ENCODE measurements at places on chromosomes 6 and 20.

- DNase-seq = peak; percentile 89
Measured at GRCh38 chr6:116229287-116229913, 24.5 kb downstream of the TSPYL4 start.

GRCh38 chr20:47235853-47236638 lies 120.5 kb downstream of the ZMYND8 start:
- no peak for DNase-seq

GRCh38 chr6:167465482-167465881 lies 140.6 kb downstream of the TTLL2 start:
- DNase-seq = no peak

- peak; percentile 73 for DNase-seq
Measured at GRCh38 chr20:38165089-38165965, at the start of gene TGM2. TSS of gene TGM2 (minus strand) at chr20:38165270. CDS start at chr20:38165198, 72 bp downstream.

- no peak for DNase-seq
Measured at GRCh38 chr20:24545168-24545567, 75.7 kb downstream of the SYNDIG1 start.

DNA sequence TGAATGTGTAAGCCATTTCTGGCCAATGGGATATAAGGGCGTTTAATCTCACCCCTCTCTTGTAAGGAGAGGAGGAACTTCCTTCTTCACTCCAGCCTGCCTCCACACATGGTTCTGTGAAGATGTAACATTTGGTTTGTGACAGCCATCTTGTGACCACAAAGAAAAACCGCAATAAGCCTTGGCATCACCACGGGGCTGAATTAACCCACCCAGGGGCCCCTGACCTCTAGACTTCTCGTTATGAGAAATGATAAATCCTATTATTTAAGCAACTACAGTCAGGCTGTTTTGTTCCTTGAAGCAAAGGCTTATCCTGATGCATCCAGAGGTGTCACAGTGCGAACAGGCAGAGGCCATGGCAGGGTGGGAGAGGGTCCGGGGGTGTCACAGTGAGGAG lies 139.7 kb downstream of the CDC5L start:
- DNase-seq = no peak

DNA sequence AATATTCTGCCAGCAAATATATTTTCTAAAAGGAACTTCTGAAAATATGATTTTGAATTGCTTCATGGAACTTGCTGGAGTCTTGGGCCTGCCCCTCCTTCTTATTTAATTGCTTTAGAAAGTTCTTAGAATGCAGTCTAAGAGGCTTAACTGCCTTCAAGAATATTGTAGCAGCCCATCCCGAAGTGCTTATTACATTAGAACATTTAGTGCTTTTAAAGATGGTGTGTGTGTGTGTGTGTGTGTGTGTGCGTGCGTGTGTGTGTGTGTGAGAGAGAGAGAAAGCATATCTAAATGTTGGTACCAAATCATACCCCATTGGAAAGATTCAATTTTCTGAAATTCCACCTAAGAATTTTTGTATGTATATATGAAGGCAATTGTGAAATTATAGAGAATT lies 193.5 kb downstream of the SLC24A3 start:
- no peak for DNase-seq

- DNase-seq = no peak
Measured at GRCh38 chr20:34037121-34037520, 43.4 kb downstream of the RALY start.

GRCh38 chr20:37518606-37519507 lies 2.2 kb upstream of the NNAT start:
- peak; percentile 33 for DNase-seq

GRCh38 chr20:43137160-43137559 lies 52.5 kb downstream of the PTPRT start:
- no peak for DNase-seq

DNA sequence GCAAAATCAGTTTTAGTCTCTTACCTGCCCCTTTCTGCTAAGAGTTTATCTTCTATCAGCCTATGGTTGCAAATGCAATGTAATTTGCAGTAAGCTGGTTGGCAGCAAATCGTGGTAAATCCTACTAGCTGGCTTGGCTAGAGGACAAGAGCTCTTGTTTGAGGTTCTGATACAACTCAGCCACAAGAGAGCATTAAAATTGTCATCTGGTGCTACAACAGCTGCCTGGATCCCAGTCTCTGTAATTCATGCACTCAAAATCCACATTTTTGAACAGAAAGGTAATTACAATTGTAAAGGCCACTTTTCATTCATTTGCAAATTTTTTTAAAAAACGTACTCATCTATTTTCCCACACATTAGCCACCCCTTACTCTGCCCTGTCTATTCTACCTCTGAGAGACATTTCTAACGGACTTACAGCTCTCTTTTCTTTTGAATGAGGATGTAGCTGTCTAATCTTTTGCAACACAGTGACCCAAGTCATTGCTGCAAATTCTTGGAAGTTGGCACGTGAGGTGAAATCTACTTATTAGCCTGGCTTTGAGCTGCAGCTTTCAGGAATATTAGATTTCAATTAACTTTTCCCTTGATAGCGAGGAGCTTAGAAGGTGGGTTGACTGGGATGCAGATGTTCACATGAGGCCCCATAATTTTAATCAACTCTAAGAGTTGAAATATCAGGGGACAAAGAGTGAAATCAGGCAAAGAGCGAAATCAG lies 54.0 kb upstream of the FAM184A start:
- peak; percentile 56 for DNase-seq

DNA sequence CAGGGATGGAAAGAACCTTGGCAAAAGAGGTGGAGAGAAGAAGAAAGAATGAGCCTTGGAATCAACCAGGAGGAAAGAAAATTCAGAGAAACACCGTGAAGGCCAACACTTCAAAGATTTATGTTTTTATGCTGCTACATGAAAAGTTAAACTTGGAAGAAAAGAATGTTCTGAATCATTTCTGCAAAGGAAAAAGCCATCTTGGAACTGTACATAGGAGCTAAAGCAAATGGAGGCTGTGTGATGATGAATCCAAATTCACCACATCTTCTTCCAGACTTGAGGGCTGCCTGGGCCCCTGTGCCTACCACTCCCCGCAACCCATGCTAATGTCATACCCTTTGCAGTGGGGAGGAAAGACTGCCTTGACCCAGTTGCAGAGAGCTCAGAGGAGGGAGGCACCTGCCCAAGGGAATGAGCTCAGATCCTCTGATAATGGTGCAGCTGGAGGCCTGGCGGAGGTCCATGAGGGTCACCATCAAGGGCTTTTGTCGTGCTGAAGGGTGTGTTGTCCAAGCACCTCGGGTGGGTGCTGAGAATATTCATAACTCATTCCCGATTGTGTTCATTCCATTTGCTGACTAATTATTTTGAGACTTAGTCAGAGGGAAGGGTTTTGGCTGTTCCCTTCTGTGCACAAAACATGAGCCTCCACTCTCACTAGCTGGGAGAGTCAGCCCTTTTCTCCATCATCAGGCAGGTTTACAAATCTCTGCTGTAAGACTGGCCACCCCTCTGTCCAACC lies 245.8 kb upstream of the JAG1 start:
- DNase-seq = no peak

DNA sequence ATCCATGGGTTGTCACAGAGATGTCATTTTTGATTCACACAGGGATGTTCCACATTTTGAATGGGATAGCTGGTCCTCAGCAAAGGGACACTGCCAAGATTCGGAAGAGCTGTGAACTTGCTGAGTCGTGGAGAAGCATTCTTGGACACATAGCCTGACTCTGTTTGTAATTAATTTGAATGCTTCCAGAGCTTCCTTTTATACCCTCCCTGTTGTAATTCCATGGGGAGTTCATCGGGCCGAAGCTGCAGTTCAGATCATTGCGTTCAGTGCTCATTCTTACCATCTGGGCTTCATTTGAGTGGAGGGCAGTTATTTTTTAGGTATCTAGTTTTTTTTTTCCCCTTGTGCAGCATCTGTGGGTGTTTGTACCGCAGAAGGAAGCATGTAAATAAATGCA lies 126.5 kb downstream of the SLC24A3 start:
- DNase-seq = no peak

- no peak for DNase-seq
Measured at GRCh38 chr20:47318027-47318585, 38.4 kb downstream of the ZMYND8 start.

DNA sequence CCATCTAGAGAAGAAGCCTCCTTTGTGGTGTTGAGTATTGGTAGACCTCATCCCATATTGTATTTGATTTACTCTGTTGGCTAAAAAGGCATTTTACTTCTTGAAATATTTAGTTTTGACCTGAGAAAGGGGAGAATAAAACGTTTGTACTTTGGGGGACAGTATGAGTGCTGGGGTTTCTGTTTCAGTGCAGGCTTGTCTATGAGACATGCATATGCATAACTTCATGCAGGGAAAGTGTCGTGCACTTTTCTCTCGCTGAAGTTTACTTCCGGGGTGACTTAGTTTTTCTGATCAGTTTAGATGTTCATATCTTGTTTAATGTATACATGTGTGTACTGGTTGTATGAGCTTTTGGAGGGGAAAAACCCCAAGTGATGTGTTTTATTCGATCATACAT lies 59.5 kb downstream of the UTRN start:
- DNase-seq = no peak

DNA sequence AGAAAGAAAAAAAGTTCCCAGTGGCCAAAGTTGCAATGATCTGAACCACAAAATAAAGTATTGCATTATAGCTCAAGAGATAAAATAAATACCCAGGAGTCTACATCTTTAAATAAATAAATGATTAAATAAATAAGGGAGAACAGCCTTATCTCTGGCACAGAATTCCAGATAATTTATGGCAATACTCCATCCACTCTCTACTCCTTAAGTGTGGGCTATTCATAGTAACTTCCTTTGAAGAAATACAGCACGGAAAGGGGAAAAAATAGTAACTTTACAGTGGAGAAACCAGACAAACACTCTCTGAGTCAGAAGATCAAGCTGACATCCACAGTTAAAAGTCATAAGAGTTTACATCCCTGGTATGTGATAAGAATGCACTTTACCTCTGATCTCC lies 11.6 kb downstream of the AURKA start:
- DNase-seq = no peak

DNA sequence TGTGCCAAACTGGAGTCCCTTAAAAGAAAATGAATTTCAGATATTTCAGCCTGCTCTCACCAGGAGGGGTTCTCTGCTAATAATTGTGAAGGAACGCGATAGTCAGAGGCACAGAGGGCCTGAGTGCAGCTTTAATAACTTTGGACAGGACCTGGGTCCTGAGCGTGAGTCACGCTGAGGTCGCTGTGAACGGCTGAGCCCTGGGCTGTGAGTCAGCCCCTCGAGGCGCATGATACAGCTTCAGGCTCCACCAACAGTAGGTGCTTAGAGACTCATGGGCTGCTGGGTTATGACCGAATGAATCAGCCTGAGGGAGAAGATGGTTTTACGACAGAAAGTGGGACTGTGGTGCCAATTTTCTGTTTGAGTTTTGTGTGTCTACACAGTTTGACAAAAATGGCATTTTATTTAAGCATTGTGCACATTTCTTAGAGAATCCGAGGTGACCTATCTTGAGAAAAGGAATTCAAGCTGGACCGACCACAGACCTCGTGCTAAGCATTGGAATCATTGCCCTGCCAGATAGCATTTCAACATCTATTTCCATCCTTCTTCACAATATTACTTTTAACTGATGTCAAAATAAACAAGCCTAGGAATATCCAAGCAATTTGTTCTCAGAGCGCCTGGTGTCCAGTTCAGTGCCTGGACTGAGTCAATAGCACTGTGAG lies 183.0 kb downstream of the THBS2 start:
- peak; percentile 48 for DNase-seq

DNA sequence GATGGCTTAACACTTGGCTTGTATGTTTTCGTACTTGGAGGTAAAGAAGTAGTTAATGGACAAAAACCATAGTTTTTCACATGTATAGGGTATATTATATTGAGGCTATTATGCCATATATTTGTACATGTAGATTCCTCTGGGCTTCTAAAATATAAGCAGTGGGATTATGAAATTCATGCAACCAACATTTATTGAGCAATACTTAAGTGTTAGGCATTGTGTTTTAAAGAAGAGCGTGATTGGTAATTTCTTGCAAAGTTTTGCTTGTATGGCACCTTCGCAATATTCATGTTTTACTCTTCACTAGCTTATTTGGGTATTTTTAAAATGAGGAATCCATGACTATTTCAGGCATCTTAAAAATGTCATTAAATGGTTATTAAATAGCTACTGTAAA lies 2.5 kb downstream of the TULP4 start:
- DNase-seq = no peak

- DNase-seq = no peak
Measured at GRCh38 chr6:25062070-25062811, 126.5 kb upstream of the RIPOR2 start.

DNA sequence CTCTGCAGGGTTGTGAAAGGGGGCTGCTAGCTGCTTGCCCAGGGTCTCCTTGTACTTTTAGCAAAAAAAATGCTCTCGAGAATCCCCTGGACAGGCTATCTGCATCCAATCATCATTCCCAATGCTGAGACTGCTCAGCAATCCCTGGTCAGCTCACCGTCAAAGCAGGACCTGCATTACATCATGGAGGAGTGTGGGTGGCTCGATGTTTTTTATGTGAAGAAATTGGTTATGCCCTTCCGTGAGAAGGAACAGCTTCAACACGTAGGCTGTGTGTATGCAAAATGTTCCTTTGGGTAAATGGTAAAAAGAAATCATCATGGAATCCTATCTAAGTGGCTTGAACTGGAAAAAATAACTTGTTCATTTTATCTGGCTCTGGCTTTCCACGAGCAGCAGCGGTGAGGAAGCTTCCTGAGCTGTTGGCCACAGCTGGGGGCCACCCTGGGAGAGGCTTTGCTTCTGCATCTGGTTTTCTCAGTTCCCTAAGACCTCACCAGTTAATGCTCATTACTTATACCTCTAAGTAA lies 111.4 kb downstream of the FYN start:
- peak; percentile 54 for DNase-seq

DNA sequence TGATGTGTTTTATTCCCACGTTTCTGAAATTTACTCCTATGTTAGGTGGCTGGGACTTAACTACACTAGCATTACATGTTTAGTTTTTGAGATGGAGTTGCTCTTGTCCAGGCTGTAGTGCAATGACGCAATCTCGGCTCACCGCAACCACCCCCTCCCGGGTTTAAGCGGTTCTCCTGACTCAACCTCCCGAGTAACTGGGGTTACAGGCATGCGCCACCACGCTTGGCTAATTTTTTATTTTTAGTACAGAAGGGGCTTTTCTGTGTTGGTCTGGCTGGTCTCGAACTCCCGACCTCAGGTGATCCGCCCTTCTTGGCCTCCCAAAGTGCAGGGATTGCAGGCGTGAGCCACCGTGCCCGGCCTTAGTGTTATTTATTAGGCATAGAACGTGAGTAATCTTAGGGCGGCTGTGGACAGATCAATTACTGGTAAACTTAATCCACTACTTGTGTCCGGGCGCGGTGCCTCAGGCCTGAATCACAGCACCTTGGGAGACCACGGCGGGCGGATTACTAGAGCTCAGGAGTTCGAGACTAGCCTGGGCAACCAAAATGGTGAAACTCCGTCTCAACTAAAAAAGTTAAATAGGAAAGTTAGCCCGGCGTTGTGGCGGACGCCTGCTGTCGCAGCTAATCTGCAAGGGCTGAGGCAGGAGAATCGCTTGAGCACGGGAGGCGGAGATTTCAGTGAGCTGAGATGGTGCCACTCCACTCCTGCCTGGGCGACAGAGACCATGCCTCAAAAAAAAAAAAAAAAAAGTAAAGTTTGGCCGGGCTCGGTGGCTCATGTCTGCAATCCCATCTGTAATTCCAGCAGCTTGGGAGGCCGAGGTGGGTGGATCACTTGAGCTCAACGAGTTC lies 123.7 kb upstream of the BTN3A2 start:
- DNase-seq = peak; percentile 79

- DNase-seq = no peak
Measured at GRCh38 chr6:31661262-31662123, 915 bp upstream of the C6orf47 start.

Measured in femur (tissue), 1 donor.